SHP77 (cell line): ENCODE measurements at places on chromosomes 4 and X.

DNA sequence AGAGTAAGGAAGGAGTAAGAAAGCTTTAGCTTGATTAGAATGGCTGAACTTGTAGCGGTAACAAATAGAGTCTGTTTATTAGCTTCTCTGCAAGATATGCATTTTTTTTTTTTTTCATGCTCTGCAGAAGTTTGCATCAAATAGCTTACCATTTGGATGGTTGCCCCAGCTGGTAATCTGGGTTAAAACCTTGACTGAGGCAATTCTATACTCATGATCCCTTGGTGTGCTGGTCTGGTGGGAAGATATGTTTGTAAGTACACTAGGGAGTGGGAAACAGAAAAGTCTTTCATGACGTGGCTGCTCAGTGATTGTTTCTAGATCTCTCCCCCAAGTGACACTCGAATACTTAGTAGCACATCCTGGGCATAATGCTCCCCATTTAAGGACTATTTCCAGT is 32.1 kb downstream of the SEPTIN11 start:
- DNase-seq: no peak

DNA sequence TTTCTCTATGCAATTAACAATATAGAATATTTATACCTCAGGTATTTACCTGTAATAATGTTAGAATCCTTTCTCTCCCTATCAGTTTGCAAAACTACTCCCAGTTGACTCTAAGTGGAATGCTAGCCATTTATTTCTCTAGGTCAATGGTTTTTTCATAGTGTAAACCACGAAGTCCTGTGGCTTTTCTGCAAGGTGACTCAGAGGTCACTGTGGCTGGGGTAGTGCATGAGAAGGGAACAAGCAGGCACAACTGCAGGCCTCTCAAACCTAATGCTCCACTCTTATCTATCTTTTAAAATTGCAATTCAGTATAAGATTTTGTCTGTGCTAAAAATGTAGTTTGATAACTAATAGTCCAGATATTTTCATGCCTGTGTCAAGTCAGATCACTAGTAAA is 159.4 kb downstream of the ANTXR2 start:
- DNase-seq: no peak

DNA sequence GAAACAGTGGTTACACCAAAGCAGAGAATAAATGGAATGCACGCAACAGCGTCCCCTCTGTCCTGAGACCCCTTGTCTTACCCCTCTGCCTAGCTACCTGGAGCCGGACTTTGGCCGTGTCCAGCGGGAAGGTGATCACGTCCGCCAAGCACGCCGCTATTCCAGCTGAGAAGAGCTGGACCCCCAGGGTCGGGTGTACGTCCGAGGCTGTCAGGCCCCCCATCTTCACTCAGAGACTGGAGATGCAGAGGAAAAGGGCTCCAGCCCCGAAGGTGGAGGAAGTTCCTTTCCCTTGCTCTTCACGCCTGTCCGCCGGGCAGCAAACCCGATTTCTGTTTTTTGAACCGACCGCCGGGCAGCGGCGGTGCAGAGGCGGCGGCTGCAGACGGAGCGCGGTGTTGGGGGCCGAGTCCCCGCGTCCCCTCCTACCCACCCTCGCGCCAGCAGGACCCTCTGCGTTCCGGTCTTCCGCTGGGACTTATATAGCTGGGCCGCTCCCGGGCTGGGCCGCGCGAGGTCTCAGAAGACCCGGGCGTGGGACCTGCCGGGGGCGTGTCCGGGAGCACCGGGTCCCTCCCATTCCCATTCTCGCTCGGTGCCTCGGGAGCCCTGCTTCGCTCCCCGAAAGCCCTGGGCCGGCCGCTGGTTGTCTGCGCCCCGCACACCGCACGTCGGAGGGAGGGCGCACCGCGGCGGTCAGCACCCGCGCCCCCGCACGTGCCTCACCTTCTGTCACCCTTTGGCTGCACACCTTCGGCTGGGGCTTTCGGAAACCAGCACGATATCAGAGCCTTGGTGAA is at the start of gene UCP1:
TSS of gene UCP1 (minus strand) at position 455 of the 800 bp plus-strand sequence. CDS start at position 223, 232 bp downstream.
- DNase-seq: no peak

DNA sequence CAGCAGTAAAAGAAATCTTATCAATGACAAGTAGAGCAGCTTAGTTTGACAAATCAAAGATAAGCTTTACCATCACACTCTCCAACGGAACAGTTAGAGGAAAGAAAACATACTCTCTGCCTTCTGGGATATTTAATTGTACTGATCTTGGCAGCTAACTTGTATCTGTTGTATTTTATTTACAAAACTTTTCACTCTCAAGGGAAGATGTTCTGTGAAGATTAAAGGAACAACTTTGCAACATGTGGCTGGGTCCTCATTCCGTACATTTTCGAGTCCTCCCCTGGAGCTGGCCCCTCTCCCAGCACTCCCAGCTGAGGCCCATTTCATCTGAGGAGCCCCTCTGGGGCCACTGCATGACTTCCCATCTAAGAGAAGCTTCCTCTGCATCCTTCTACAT is 74.4 kb downstream of the RPS3A start:
- DNase-seq: no peak

- DNase-seq: no peak
Observed at GRCh38 chrX:6021316-6022091, 207.2 kb downstream of the NLGN4X start.

- no peak for DNase-seq
Observed at GRCh38 chr4:169142906-169143305, 127.8 kb downstream of the SH3RF1 start.

DNA sequence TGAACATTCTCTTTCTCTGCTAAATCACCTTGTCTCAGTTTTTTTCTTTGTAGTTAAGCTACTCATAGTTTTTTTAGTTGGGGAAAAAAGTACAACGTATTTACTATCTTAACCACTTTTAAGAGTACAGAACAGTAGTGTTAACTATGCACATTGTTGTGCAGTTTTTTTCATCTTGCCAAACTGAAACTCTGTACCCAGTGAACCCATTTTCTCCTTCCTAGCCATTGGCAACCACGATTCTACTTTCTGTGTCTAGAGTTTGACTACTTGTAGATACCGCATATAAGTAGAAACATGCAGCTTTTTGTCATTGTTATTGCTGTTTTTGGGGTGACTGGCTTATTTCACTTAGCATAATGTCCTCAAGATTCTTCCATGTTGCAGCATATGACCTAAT is 10.0 kb downstream of the N4BP2 start:
- DNase-seq: no peak

- no peak for DNase-seq
Observed at GRCh38 chr4:183287309-183287659, 32.8 kb downstream of the CLDN22 start.

GRCh38 chrX:39000802-39001201 is 199.5 kb downstream of the MID1IP1 start:
- no peak for DNase-seq

DNA sequence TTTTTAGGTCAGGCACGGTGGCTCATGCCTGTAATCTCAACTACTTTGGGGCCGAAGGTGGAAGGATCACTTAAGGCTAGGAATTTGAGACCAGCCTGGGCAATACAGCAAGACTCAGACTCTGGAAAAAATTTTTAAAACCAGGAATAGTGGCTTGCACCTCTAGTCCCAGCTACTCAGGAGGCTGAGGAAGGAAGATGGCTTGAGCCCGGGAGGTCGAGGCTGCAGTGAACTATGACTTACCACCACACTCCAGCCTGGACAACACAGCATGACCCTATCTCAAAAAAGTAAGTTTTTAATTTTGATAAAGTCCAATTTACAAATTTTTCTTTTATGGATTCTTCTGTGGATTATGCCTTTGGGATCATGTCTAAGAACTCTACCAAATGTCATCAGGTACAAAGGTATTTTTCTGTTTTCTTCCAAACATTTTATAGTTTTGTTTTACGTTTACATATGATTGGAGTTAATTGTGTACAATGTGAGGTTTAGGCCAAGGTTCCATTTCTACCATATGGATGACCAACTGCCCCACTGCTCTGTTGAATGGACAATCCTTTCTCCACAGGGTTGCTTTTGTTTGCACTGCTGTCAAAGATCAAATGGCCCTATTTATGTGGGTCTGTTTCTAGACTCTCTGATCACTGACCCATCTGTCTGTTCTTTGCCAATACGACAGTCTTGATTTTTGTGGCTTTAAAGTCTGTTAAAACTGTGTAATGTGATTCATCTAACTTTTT is 48.2 kb downstream of the CPLX1 start:
- no peak for DNase-seq

GRCh38 chr4:57109847-57110639 is at the start of gene IGFBP7:
Gene IGFBP7 (minus strand): TSS chr4:57110385. CDS start chr4:57110351, 34 bp downstream.
- DNase-seq: no peak

- DNase-seq: no peak
Observed at GRCh38 chrX:42127563-42127962, 204.2 kb upstream of the CASK start.

- DNase-seq: no peak
Observed at GRCh38 chr4:153005899-153006381, 69.8 kb downstream of the FHDC1 start.

GRCh38 chrX:116267511-116268040 is 97.0 kb downstream of the AGTR2 start:
- no peak for DNase-seq

- no peak for DNase-seq
Observed at GRCh38 chr4:22072240-22072639, 123.7 kb upstream of the KCNIP4 start.

DNA sequence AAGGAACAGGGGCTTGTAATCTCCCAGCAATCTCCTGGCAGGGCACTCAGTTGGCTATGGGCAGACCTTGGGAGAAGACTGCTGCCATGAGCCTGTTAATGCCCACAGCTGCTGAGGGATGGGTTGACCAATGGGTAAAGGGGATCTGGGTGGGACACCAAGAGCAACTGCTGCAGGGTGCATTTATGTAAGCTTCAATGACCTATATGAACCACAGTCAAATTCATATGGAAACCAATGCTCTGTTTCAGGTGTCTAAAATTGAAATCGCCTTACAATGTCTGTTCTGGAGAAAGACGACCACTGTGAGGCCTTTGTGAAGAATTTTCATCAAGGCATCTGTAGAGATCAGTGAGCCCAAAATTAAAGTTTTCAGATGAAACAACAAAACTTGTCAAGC is 6.1 kb downstream of the EPGN start:
- DNase-seq: no peak

- DNase-seq: no peak
Observed at GRCh38 chr4:130747842-130748241, 1651.9 kb downstream of the C4orf33 start.

DNA sequence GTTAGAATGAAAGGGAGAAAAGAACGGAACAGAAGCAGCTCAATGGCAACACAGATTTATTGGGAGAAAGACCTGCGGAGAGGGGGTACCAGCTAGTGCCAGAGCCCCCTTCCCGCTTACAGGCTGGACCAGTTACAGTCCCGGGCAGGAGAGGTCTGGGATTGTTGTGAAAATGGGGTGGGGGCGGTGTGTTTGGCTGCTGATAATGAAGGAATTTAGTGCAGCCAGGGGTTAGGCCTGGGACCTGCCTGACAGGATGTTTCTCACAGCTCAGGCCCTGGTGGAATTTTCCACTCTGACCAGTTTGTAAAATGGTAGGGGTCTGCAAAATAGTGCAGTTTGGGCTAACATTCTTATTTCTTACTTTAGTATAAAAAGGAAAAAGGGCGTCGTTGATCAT is 75.4 kb upstream of the SPIN4 start:
- no peak for DNase-seq

DNA sequence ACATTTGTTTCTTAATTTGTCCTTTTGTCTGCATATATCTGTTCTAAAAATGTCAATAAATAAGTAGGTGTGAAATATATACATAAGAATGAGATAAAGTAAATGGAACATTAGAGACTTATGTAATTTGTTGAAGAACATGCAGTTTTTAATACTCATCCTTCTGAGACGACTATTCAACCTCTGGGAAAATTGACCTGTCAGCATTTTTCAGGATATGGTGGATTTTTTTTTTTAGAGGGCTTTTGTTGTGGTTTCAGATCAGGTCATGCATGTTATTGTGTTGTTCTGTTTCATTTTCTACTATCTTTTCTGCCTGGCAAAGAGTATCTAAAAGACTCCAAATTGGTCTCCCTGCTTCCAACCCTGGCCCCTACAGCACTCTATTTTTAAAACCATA is 97.3 kb downstream of the PCDH7 start:
- DNase-seq: no peak

DNA sequence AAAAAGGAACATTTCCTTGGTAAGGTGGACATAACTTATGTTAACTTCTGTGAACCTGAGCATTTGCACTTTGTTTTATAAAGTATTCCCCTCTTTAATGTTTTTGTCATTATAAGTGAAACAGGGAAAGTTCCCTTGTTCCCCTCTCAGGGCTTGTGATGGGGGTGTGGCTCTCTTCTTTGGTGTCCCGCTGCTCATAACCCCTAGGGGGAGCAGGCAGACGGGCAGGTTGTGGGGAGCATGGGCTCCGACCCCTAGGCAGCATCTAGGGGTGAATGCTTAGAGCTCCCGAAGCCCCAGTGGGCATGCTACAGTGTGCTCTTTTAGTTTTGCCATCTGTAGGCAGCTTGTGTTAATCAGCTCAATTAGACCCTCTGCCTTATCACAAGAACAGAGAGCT is 200.4 kb downstream of the DACH2 start:
- no peak for DNase-seq

DNA sequence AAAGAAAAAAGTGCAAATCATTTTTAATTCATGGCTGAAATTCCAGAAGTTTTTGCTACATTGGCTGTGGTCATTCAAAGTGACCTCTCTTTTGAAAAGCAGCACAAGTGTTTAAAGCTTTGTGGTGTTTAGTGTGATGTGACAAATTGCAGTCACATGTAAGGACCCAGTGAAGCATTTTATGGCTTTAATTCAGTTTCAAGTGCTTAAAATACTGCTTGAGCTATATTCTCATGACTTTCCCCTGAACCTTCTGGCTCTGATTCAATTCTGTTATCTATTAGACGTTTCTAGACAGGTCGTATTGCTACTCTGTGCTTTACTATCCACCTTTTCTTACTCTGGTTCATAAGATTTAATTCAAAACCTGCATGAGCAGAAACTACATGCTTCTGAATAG is 105.8 kb downstream of the FAT4 start:
- no peak for DNase-seq

- no peak for DNase-seq
Observed at GRCh38 chr4:89617317-89617716, 219.6 kb downstream of the SNCA start.

DNA sequence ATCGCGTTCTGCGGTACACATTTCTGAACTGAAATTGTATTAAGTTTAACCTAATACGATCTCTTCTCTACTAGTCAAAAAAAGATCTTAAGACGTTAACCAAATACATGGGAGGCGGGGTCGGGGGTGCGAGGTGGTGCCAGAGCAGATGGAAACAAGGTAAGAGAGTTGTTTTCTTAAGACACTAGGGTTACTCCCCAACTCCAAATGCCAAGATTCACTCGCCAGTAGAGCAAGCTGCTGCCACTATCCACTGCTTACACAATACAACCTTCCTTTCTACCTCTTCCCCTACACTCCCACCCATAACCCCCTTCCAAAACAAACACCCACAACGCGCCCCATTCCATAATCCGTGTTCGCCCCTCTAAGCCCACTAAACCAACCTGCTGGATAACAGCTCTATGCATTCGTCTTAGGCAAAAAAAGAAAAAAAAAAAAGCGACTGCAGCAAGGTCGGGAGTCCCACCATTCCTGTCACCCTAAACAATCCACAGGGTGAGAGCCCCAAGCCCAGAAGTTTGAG is 1.3 kb downstream of the LCORL start:
- DNase-seq: no peak

- DNase-seq: no peak
Observed at GRCh38 chr4:153409924-153410501, 56.1 kb upstream of the TMEM131L start.
